ENCODE measurements at places on chromosomes 2 and 18.
A peak's percentile ranks its signal among the peaks of the same experiment; 100 is the strongest.

- peak; percentile 18 for DNase-seq
Observed at GRCh38 chr2:61898810-61899209, 6.7 kb upstream of the COMMD1 start.

GRCh38 chr2:133422931-133423351 is 145.3 kb downstream of the NCKAP5 start:
- no peak for DNase-seq

DNA sequence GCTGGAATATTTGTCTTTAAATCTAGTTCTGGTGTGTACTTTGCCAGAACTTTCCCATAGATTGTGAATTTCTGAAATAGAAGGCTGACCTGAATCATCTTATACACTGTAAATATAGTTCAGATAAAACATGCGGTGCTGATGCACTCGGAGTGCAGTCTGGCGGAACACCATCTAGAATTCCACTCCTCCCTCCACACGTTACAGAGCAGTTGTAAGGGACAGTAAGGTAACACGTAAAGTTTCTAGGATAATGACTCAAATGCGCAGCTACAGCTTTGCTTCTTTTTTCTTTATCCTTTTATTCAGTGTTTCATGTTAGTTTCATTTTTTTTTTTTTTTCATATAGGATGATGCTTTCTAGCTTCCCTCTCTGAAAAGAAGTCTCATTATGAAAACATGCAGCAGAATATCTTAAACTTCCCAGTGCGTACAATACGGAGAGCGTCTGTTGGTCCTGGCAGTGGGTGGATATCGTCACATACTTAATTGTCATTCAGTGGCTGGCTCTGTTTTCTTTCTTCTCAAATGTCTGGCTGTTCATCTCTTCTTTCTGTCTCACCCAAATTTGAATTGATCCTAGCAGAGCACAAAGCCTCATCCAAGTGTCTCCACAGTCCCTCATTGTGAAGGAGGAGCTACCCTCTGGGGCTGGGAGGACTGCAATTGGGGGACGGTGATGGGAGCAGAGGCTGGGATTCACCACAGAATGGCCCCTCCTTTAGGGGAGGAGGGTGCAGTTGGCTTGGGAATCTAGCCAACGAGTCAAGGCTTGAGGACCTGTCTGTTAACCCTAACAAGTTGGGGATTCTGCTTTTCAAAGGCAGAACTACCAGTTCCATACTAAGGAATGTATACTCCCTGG is 138.8 kb downstream of the MYT1L start:
- no peak for DNase-seq

DNA sequence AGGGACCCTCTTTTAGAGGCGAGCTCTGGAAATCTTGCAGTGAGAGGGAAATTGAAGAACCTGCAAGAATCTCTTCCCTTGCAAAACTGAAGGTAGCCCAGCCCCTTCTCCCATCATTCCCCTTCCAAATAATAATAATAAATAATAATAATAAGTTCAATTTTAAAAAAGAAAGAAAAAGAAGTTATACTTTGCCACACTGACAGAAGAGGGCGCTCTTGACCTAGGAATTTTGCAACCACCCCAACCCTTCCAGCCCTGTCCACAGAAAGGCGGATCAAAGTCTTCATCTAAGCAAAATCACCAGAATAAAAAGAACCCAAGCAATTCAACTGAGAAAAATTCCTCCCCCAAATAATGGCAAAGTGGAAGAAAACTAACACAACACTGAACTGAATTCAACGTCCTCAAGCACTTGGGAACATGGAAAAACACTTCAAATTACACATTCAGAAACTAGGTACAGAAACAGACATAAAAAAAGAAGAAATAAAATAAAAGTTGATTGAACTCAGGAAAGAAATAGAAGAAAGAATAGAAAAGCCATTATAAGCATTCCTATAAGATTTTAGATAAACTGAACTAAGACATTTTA is 98.9 kb upstream of the GLS start:
- peak; percentile 63 for DNase-seq

GRCh38 chr2:207095963-207096362 is 69.8 kb downstream of the KLF7 start:
- DNase-seq, result no peak

DNA sequence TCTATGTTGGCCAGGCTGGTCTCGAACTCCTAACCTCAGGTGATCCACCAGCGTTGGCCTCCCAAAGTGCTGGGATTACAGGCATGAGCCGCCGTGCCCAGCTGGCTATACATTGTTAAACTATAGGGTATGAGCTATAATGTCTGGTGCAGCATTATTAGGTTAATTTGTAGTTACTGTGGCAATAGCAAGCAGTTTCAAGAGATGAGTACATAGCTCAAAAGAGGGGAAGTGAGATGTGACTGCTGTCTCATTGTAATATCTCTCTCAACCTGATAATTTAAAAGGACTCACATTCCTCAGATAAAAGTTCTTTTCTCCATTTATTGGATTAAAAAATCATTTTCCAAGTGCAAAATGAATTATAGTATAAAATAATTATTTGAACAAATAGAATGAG is 116.4 kb downstream of the INO80D start:
- DNase-seq, result no peak

DNA sequence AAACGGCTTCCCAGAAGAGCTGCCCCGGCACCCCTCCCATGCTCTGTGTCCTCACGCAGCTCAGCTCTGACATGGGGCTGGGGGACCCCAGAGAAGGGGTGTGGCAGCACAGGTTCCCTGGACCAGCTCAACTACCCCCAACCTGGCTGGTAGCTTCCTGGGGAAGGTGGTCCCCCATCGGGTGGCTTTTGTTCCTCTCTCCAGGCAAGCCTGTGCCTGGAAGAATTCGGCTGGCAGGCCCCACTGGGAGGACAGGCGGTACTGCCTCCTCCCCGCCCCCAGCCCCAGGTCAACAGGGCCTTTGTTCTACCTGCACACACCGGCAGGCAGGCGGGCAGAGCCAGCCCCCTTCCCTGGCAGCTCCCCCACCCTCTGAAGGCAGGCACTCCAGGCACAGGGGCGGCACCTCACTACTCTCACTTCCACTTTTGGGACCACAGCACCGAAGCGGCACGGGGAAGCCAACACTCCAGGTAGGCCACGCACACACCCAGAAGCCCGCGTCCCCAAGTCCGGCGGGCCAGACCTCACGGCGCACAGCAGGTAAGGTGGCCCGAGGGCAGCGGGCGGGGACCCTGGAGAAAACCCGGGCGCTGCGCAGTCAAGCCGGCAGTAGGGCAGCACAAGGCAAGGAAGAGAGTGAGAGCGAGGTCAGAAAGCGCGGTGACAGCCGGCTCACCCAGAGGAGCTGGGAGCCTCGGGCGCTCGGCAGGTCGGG is 1.3 kb downstream of the HS6ST1 start:
- DNase-seq, result peak; percentile 29

GRCh38 chr18:40222776-40223175 is 1732.3 kb upstream of the PIK3C3 start:
- no peak for DNase-seq
